ENCODE measurements at places on chromosomes 16 and 17.

DNA sequence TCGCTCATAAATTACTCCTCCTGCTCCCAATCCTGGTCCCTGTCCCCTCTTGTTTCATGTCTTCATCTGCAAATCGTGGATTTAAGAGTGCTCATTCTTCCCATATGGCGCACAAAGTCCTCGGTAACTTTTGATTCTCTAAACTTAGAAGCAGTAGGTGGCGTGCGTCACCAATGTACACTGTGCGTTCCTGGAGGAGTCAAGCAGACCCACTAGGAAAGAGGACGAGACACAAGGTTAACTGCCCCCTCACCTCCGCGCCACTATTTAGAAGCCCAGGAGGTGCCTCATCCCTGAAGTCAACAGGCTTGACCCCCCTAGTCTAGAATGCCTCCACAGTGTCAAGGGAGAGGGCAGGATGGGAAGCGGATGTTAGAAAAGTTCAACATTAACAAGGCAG is 2.9 kb downstream of the SLC13A5 start:
- no peak for DNase-seq

DNA sequence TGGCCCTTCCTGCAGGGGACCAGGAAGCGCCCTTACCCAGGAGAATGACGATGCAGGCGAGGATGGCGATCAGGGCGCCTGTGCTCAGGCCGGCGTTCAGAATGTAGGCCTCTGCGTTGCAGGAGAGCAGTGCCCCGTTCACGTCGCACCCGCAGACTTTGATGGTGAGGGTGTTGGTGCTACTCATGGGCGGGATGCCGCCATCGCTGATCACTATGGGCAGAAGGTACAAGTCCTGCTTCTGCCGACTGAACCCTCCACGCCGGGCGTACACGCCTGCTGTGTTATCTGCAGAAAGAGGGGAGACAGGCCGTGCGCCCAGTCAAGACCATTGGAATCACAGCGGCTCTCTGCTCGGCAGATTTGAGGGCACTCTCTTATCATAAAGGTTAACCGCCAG is 171.1 kb downstream of the CDH11 start:
- DNase-seq: no peak

DNA sequence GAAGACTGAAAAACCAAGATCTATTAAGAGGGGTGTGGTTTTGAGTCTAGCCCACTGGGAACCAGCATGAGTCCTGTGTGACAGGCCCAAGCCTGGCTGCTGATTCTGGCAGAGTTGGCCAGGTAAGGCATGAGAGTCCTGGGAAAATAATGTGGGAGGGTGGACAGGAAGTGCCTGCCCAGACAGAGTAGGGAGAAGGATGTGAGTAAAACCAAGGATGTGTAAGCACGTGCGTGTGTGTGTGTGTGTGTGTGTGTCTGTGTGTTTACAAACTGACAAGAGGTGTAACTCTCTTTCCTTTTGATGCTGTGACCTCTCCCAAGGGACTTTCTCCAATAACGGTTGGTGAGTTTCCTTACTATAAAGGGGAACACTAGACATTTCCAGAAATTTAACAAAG is 15.6 kb upstream of the TEX2 start:
- DNase-seq: no peak

- no peak for DNase-seq
Measured at GRCh38 chr17:17149520-17150447, 56.3 kb downstream of the PLD6 start.

DNA sequence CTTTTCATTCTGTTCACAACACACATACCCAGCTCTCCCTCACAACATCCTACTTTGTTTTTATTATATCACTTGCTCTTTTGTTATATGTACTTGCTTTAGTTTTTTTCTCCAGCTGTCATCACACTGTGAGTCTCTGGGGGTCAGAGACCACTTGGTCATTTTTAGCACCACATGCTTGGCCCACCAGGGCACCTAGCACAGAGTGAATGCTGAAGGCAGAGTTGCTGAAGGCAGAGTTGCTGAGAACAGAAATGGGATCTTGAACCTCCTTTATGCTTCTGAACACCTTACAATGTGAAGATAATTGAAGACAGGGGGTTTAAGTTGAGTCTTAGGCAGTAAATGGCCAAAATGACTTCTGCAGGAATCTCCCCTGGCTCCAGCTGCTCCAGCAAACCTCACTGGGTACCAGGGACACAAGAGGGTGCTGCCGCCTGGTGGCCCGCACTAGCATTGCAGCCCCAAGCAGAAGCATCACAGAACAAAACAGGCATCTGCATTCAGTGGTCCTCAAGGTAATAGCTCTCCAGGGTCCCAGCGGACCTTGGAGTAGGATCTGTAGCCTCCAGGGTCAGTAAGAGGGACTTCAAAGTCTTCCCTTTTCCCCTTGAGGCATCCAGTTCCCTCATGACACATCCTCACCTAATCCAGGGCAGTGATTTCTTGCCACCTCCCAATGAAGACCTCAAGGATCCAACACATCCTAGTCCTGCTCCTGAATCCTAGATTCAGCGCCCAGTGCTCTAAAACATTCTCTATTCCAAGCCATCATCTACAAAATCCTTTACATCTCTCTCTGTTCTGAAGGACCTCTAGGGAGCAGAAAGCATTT is 1972.6 kb downstream of the TP53TG3F start:
- no peak for DNase-seq

DNA sequence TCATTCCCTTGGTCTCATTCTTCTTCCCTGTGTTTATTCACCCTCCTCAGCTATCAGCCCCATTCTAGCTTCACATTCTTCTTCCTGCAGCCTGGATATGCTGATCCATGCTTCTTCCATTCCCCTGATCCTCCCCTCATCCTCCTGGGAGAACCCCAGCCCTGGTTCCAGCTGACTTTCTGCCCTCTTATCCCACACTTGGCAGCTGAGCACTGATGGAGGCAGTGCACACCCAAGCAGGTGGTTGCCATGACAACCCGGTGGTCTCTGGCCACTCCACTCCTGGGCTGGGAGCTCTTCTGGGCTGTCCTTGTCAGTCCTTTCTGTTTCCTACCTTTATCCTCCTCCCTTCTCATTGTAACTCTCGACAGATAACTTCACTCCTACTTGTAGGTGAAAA is 16.7 kb upstream of the TUBG2 start:
- peak; percentile 71 for DNase-seq

DNA sequence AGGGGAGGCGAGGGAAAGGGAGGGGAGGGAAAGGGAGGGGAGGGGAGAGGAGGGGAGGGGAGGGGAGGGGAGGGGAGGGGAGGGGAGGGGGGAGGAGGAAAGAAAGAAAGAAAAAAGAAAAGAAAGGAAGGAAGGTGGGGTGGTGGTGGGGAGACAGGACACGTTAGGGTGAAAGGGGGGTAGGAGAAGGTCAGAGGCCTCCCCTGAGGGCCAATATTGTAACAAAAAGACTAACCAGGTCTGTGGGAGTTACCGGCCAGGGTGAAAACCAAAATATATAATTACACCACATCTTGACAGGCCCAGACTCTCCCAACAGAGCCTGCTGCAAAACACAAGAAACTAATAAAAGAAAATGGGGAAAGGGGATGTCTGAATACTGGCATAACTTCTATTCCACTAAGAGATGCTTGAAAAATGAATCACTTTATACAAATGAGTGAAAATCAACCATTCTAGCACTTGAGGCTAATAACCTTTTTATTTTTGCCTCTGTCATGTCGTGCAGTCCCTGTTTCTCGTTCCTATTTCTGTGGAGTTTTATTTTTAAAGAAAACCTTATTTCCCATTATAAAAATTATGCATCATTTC is 10.0 kb downstream of the WDR45B start:
- no peak for DNase-seq

GRCh38 chr16:75263291-75263962 is 12.0 kb upstream of the BCAR1 start:
- DNase-seq: no peak

DNA sequence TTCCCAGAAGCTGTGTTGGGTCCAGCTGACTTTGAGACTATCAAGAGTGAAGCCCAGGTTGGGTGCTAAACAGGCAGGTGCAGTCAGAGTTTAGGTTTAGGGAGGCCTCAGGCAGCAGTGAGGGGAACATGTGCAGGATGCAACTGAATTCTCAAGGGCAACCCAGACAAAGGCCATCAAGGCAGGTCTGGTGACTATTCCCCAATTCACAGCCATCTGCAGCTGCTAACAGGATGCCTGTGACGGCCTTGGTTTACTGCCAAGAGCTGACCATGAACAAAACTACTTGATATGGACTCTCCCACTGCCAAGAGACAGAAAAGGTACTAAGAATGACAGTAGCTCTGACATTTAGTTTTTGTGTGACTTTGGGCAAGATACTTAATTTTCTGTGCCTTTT is 45.2 kb upstream of the BCAR1 start:
- DNase-seq: no peak

- DNase-seq: no peak
Measured at GRCh38 chr16:721765-722540, 1.0 kb downstream of the ANTKMT start.

DNA sequence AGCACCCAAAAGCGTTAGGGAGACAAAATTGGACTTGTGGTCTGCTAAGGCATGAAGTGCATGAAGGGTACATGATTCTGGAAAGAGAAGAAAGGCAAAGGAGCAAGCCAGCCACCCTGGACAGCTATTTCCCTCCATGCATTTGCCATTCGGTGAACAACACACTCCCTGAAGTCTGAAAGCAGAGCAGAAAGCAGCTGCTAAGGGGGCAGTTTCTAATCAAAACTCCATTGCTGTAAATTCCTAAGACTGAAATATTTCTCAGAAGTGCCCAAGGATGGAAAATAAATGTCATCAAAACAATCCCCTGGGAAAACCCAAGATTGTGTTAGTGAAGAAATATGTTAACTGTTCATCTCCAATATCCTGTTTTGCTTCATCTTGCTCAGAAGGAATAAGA is 44.3 kb downstream of the PMP22 start:
- no peak for DNase-seq

DNA sequence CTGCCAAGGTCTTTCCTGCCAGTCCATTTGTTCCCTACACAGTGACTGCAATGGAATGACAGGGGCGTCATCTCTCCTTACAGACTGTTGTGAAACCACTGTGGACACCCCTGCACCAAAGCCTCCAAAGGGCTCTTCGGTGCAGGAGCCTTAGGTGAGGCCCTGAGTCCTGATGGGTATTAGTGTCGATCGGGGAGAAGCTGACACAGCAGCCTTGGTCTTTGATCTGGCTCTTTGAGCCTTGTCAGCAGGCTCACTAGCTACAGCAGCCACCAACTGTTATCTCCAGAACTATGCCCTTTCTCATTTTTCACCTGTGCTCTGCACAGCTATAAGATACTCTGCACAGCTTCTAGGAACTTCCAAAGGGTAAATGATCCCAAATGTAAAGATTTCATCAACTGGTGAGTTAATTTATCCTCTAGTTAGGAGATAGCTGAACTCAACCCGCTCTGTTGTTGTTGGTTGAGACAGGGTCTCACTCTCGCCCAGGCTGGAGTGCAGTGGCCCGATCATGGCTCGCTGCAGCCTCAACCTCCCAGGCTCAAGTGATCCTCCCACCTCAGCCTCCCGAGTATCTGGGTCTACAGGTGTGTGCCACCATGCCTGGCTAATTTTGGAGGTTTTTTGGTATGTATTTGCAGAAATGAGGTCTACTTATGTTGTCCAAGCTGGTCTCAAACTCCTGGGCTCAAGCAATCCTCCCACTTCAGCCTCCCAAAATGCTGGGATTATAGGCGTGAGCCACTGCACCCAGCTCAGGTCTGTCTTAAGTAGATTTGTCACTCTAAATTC is 19.7 kb downstream of the G6PC1 start:
- peak; percentile 8 for DNase-seq

- DNase-seq: no peak
Measured at GRCh38 chr16:65869261-65869660, 497.2 kb upstream of the CDH5 start.

DNA sequence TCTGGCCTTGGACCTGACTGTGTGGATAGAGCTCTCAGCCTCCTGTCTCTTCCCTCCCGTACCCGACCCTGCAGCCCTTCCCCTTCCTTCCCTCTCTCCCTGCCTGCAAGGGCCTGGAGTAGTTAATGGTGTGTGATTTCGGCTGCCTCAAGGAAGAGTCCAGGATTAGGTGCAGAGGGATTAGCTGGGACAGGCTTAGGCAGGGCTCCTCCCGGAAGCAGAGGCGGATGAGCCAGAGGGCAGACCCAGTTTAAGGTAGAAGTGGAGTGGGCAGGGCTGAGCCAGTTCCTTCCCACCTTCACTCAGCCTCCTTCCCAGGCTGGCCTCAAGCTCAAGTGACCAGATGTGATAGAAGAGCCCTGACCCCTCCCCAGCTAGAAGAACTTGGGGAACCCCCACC is 16.8 kb downstream of the GUCY2D start:
- peak; percentile 63 for DNase-seq

GRCh38 chr16:48244863-48245195 is 729 bp downstream of the LONP2 start:
- no peak for DNase-seq

- peak; percentile 96 for DNase-seq
Measured at GRCh38 chr16:1826691-1827573, at the start of the genes FAHD1 and HAGH. TSS of gene FAHD1 (plus strand) at chr16:1827206. CDS start at chr16:1827239, 33 bp downstream. TSS of gene HAGH (minus strand) at chr16:1826825. CDS start at chr16:1826787, 38 bp downstream.

- peak; percentile 45 for DNase-seq
Measured at GRCh38 chr17:50079334-50080095, 15.6 kb upstream of the PDK2 start.

DNA sequence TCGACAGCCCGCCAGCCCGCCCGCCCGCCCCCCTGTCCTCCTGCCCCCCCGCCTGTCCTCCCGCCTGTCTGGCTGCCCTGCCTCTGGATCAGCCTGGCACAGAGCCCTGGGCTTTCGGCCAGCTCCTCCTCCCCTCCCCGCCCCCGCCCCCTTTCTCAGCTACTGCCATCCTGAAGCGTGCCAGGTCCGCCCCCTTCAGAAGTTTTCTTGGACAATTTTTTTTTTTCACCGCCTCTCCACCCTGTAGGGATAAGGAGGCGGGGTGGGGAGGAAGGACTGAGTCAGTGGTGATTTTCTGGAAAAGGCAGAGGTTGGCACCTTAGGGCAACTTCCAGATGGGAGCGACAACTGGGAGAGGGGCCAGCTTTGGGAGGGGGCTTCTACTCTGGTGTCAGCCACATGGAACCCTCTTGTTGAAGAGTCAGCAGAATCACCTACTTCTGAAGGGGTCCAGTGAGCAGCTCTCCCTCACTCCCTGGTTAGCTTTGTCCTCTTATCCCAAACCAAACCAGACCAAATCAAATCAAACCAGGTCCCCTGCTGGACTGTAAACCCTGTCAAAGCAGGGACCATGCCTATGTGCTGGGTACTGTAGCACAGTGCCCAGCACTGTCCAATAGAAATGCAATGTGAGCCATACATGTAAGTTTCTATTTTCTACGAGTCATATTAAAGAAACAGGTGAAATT is 19.7 kb downstream of the IGF2BP1 start:
- no peak for DNase-seq

DNA sequence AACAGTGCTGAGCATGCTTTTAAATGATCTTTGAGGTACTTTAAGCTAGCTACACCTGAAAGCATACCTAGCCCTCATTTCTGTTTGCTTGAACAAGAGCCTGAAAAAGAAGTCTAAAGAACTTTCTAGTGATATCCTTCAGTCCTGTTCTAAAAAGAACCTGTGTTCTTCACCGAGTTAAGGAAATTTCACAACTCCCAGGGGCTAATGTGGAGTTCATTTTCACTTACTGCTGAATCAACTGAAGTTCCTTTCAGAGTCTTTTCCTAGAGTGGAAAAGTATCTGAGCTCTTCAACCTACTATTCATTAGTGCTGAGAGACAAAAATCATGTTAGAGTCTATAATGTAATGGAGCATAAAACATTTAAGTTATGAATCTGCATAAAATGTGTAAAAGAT is 66.9 kb downstream of the CHD9 start:
- no peak for DNase-seq

- peak; percentile 9 for DNase-seq
Measured at GRCh38 chr17:31900877-31901276, 631 bp downstream of the UTP6 start.

All from neural progenitor cell (in vitro differentiated cells).